ENCODE measurements at places on chromosomes 2 and 18. TPM values are rescaled to one million over a fixed set of nuclear protein-coding genes. Genes with fewer than 3 reads are reported as not detected.
A peak's percentile ranks its signal among the peaks of the same experiment; 100 is the strongest.

GRCh38 chr2:208254118-208254870 is 577 bp downstream of the IDH1 start:
- DNase-seq: peak; percentile 75

DNA sequence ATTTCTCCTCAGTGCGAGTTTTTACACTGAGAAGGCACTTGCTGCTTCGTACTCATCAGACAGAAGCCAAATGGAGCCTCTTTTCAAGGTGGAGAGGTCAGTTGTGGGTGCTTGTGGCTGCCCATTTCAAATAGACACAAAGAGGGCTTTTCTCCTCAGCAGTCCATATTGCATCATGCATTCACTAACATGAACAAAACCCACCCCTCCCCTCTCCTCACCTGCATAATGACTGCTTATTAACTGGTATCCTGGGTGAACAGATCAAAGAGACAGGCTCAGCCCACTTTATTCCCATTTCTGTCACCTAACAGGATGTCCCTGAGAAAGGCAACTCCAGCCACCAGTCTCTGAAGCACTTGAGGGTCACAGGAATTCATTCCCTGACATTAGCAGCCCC is 28.9 kb downstream of the KLF7 start:
- DNase-seq: no peak

DNA sequence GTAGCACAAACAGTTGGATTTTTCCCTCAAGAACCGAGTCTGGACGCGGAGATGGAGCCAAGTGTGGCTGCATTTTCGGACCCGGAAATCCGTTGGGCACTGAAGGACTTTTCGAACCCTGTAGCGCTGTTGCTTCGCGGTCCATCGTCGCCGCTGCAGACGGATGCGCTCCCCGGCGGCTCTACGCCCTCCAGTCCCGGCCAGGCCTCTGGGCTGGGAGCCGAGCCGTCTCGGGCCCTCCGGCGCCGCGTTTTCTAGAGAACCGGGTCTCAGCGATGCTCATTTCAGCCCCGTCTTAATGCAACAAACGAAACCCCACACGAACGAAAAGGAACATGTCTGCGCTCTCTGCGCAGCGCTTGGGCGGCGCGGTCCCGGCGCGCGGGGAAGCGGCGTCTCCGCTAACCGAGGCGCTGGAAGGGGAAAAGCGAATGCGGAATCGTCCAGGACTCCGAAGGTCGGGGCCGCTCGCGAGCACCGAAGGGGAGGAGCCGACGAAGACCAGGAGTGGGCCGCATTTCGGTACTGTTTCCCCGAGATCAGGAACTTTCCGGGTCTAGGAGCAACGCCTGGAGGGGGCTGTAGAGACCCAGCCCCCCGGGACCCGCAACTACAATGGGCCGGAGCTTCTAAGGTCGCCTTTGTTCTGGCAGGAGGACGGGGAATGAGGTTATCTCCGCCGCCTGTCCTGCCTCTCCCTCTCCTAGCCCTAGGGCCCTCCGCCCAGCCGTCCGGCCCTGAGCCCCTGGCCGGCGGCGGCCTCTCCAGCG is 3.2 kb downstream of the EMX1 start:
- DNase-seq: peak; percentile 81

The CHRND gene
- polyA plus RNA-seq: 143 TPM

DNA sequence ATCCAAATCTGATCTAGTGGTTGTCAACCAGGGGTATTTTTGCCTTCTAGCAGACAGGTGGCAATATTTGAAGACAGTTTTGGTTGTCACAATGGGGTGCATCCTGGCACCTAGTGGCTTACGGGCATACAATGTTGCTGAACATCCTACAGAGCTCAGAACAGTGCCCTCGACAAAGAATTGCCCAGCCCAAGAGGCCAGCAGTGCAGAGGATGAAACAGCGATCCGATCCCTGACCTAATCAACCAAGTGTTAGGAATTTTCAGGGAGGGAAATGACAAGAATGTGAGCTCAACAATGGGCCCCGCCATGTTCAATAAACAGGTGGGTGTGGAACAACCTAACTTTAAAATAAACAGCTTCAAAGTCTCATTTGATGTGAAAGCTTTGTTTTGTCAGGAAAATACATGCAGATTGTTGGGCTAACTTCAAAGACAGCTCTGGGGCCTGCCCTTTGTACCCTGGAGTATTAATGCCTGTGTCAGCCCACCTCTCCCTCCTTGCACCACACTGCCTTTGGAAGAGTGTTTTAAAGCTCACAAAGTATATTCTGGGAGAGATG is 22.5 kb upstream of the SCYGR5 start:
- no peak for DNase-seq

GRCh38 chr18:65788373-65788772 is 37.6 kb downstream of the CDH7 start:
- DNase-seq: peak; percentile 8

DNA sequence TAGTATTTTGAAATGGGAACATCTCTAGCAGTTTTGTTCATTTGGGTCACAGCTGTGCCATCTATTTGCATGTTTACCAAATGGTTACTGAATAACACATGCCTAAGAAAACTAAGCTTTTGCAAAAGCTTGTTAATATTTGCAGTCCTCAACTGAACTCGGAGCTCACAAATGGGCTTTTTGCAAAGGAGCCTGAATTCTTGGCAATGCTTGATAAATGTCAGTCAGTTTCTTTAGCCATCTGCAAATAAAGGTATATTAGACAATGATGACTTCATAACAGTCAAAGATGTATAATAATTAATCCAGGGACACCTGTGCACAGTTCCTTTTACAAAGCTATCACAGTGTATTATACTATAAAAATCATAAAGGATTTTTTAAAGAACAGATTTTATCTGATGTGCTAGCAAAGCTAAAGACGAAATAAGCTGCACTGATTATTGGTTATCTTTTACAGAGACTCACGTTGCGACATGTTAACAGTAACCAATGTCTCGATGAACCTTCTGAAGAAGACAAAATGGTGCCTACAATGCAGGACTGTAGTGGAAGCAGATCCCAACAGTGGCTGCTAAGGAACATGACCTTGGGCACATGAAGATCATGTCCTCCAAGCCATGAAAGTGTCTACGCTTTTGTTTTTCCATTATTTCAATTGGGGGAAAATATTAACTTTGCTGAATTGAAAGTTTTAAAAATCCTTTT is 248.4 kb upstream of the KCNJ3 start:
- DNase-seq: no peak

The AP1S3 gene
- 0.51 TPM for polyA plus RNA-seq

DNA sequence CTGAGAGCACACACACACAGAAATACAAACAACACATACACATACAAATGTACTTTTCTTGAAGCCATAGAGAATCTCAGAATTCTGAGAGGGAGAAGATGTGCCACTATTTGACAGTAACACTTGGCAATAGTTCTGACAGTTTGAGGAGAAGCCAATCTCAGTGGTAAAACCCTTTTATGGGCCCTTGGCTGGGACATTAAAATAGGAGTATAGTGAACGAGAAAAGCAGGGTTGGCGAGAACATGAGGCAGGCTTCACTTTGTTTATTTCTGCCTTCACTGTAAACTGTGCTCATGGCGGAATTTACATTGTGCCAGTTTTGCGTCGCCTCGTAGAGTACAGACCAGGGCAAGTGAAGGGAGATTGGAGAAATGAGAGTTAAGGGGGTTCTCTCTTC is 449.4 kb upstream of the POU3F3 start:
- no peak for DNase-seq

DNA sequence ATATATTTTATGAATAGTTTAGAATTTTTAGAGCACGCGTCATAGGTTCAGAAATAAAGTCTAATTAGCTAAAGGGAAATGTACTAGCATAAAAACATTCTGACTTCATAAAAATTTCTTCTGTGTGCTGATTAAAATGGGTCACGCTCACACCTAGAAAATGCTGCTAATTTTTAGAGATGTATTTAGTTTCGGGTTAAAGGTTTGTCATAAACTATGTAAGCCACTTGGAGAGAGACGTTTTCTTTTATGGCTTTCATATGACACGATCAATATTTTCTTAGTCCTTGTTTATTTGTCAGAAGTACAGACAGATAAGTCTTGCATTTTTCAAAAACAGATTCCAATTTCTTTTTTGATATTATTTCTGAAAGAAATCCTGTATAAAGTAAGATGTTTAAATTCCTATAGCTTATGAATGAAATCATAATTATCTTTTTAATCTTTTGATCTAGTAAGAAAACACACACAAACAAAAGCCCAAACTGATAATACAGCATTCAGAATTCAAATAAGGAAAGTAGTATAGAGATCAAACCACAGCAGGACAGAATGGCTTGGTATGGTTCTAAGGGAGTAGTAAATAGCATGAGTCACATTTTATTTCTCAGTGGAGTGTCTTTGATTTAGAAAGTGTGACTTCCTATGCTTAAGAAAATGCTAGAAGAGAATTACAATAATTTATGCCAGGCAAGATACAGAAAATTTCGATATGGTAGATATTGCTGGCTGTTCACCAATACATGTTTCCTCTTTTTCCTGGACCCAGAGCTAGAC is 236.6 kb downstream of the GPD2 start:
- DNase-seq: no peak

DNA sequence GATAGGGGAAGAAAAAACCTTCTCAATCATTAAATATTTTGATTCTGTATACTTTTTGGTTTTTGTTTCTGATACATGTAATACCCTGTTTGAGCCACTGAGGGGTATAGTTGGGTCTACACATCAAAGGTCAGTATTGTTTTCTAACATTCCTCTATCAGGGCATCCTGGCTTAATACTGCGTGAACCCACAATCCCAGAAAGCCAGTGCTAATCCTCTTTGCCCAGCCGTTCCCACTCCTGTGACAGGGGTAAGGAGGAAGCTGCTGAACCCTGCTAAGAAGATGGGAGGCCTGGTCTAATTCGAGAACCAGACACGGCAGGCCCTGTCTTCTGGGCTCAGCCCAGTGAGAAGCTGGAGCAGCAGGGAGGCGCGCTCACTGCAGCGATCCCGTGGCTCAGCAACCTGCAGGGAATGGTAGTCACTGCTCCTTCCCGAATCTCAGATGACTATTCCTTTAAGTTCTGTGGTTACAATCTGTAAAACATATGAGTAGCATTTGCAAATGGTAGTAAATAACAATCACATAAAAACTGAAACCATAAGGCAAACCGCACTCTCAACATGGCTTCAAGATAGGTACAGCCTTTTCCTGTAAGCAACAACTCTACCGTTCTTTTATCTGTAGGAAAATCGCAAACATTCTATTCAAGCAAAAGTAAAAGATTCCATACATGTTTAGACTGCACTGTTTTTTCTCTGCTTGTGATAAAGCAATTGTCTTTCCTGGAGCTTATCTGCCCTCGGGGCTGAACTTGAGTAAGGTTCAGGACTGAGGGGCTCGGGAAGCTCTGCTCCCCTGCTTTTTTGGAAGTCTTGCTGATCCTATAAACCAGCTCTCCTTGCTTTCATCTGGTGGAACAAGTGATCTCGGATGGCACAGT is 87.0 kb downstream of the EPB41L3 start:
- DNase-seq: peak; percentile 77

- peak; percentile 77 for DNase-seq
These were observed 17.7 kb downstream of the IWS1 start for GRCh38 chr2:127508631-127509034.
